ENCODE measurements at places on chromosomes 13 and 19. TPM values are rescaled to one million over a fixed set of nuclear protein-coding genes. Genes with fewer than 3 reads are reported as not detected.

DNA sequence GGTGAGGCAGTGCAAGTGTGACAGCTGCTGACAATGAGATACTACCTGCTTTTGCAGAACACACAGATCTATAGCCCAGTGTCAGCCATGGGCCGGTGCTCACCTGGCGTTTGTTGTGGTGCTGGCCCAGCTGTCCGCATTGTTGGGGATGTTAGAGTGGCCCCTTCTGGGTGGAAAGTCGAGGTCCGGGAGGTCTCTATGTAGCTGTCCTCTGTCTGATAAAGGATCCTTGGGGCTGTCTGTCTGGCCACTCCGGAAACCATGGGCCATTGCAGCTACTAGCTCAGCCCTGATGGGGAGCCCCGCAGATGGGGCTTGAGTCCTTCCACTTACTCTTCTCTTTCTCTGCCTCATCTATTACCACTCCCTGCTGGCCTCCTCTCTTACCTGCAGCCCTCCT is 181.5 kb upstream of the TSHZ3 start:
- DNase-seq: no peak

GRCh38 chr19:17079710-17080439 is 4.3 kb downstream of the MYO9B start:
- DNase-seq: peak; percentile 83

DNA sequence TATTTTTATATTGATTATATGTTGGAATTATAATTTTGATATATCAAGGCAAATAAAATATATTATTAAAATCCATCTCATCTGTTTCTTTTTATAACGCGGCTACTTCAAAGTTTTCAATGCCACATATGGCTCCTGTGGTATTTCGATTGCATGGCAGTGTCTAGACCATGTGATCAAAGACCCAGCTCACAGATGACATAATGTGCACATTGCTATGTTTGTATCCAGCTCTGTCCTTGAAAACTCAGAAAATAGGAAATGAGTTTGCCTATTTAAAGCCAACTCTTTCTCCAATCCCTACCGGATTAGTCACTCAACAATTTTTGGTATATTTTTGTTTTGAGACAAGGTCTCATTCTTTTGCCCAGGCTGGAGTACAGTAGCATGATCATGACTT is 26.2 kb downstream of the TMTC4 start:
- no peak for DNase-seq

DNA sequence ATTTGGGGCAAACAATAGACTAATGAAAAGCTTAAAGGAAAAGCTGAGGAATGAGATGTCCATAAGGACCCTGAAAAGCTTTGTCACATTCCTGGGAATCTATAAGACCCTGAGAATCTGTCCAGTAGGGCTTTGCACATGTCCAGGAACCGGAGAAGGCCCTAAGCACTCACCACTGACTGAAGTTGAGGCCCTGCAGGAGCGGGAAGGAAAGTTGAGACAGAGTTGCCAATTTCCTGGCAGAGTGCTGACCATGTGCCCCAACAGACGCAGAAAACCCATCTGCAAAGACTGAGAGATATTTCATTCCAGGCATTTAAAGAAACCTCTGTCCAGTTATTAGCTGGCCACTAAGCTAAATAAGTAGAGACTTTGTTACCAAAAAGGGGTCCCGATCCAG is 890.5 kb downstream of the UQCRFS1 start:
- DNase-seq: no peak

DNA sequence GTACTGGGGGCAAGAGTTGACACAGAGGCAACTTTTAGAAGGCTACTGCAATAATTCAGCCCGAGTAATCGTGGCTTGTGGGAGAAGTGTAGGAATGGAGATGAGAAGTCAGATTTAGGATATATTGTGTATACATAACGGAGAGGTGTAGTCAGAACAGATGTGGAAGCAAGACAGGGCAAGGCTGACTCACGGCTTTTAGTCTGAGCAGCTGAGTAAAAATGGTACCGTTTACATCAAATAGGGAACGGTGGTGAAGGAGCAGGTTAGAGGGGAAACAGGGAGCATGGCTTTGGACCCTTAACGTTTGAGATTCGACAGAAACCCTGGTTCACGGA is 796 bp upstream of the LSM14A start:
- no peak for DNase-seq

DNA sequence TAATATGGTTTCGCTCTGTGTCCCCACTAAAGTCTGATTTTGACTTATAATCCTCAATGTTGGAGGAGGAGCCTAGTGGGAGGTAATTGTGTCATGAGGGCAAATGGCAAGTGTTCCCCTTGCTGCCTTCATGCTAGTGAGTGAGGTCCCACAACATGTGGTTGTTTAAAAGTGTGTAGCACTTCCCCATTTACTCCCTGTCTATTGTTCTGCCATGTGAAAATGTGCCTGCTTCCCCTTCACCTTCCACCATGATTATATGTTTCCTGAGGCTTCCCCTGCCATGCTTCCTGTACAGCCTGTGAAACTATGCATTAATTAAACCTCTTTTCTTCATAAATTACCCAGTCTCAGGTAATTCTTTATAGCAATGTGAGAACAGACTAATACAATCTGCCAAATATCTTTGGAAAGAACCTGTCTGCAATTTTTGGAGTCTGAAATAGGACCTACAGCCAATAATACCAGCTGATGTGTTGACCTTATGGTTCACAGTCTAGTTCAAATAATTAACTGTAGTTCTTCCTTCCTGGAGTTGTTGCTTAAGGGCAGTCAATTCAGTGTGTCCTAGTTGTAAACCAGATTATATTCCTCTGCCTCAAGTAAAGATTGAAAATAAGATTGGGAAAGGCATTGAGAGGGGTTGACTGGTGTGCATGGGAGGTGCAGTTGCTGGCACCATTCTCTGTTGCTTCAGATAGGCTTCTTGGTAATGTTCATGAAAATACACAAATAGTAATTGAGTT is 1442.9 kb downstream of the SLITRK1 start:
- DNase-seq: no peak

DNA sequence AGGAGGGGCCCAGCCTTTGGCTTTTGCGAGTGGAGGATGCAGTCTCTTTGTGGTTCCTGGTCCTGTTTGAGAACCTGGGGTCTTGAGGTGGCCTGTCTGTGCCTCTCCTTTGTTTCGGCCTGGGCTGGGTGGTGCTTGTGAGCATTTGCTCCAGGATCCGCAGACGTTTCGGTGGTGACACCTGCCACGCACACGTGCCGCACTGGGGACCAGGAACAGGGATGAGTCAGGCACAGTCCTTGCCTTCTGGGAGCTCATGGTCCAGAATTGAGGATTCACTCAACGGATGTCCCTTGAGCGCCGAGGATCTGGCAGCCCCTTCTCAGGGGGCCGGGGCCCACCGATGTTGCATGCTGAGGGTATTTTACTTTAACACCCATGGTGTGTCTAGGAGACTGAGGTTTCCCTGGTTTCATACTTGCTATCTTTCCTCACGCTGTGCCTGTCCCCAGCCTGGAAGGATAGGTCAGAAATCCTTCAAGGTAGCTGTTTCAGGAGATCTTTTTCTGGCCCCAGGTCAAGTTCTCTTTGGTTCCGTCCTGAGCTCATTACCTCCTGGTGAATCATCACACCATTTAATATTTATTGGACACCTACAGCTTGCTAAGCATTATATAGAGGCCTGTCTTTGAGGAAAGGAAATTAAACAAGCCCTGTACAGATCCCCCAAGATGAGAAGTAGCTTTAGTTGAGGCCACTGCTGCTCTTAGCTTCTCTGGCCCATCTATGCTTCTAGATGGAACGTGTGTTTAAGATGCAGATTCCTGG is 5.1 kb downstream of the HDGFL2 start:
- DNase-seq: no peak

- no peak for DNase-seq
Observed at GRCh38 chr13:50200988-50201387, 185.7 kb downstream of the KCNRG start.

Gene IZUMO2
- not detected for polyA plus RNA-seq

Gene ENOX1
- 0.28 TPM for polyA plus RNA-seq

Gene GFY
- 0.16 TPM for polyA plus RNA-seq

Gene KLK1
- polyA plus RNA-seq: not detected
